ENCODE measurements at places on chromosomes 2 and 18. TPM values are rescaled to one million over a fixed set of nuclear protein-coding genes. Genes with fewer than 3 reads are reported as not detected.

The COMMD1 gene
- 24.4 TPM for total RNA-seq

DNA sequence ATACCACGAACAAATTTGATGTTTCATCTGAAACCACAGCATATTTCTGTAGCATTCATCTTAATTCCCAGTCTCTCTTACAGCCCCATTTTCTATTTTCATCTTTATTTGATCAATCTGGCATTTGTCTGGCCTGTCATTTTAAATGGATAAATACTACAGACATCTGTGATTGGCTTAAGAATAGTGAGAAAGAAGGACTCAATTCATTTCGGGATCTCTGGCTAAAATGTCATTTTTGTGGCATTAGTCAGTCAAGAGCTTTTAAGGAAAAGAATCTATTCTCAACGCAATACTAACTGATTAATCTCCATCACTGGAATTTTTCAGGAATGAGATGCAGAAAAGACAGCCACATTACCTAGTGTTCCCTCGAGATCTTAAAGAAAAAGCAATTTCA lies 585.9 kb downstream of the IRS1 start:
- no peak for DNase-seq

The ZNF804A gene
- total RNA-seq, result 0.13 TPM

DNA sequence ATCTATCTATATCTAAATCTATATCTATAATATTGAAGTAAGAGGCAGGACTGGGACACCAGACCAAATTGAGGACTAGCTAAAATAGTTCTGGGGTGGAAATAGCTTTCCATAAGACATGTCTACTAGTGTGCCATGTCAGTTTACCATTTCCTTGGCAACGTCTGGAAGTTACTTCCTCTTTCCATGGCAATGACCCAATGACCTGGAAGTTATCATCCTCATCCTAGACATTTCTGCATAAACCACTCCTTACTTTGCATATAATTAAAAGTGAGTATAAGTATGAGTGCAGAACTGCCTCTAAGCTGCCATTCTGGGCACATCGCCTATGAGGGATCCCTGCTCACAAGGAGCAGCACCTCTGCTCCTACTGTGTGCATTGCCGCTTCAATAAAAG lies 734.0 kb upstream of the GCFC2 start:
- no peak for DNase-seq

GRCh38 chr2:69340101-69340775 lies 46.8 kb downstream of the GFPT1 start:
- DNase-seq, result no peak

DNA sequence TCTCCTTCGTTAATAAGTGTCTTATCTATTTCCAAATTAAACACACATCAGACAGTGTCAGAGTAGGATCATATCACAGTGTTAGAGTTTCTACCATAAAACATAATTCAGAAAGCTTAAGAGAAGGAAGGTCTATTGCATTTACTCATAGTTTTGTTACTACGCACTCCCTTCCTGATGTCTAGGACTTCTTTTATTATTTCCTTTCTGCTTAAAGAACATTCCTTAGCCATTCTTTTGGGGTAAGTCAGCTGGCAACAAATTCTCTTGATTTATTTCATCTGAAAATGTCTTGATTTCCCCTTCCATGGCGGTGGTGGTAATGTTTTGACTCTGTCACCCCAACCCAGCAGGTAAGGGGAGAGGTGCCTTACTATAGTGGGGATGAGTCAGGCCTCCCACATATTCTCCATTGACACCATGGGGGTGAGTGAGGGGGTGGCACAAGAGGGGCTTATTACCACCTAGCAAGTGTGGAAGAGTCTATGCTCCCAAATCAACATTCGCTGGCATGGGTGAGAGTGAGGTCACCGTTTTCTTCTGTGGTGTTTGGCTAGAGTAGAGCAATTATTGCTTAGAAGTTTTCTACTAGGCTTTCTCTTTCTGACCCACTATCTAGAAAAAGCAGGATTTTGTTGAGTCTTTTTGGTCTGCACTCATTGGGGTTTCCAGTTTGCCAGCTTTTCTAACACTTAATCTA lies 29.9 kb downstream of the ABCB11 start:
- DNase-seq, result no peak

The NDUFAF7 gene
- total RNA-seq, result 13.8 TPM

DNA sequence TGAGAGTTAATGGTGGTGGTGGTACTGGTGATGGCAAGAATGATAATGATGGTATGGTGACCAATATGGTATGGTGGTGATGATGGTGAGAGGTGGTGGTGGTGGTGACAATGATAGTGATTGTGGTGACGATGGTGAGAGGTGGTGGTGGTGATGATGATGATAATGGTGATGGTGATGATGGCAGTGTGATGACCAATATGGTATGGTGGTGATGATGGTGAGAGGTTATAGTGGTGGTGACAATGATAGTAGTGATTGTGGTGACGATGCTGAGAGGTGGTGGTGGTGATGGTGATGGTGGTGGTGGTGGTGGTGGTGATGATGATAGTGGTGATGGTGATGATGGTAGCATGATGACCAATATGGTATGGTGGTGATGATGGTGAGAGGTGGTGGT lies 169.2 kb downstream of the GBX2 start:
- DNase-seq, result no peak
